Mucosa of gallbladder (tissue), 1 donor: ENCODE measurements at places on chromosomes 16 and 17.

GRCh38 chr17:48478224-48479013, 48.4 kb upstream of the SKAP1 start:
- no peak for DNase-seq

- no peak for DNase-seq
These were observed 5.5 kb upstream of the CALB2 start for GRCh38 chr16:71352963-71353460.

DNA sequence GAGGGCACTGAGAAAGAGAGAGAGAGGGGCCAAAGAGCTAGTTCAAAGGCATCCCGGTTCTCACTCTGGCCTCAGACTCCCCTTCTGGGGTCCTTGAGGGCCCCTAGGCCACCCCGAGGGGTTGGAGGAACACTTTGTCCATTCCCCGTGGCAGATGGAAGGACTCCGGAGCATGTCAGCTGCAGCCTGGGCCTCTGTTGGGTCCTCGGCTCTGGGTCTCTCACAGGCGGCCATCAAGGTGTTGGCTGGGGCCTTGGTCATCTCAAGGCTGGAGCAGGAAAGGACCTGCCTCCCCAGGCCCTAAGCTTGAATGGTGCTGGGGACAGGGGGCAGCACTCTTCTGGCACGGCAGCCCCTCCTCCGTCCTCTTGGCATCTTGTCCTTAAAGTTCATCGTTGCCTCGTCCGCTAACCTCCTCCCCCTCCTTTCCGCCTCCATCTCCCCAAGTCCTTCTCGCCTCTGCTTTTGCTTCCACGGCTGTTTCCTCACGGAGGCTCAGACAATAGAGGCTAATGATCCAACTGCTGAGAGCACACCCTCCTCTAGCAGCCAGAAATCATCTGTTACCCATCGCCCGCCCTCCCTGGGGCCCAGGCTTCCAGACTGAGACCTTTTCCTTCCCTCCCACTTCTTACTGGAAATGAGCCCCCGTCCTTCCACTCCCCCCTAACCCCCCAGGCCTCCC, 23.3 kb downstream of the CCR7 start:
- DNase-seq, result no peak

- DNase-seq, result no peak
These were observed 15.2 kb upstream of the FLCN start for GRCh38 chr17:17252149-17252661.

DNA sequence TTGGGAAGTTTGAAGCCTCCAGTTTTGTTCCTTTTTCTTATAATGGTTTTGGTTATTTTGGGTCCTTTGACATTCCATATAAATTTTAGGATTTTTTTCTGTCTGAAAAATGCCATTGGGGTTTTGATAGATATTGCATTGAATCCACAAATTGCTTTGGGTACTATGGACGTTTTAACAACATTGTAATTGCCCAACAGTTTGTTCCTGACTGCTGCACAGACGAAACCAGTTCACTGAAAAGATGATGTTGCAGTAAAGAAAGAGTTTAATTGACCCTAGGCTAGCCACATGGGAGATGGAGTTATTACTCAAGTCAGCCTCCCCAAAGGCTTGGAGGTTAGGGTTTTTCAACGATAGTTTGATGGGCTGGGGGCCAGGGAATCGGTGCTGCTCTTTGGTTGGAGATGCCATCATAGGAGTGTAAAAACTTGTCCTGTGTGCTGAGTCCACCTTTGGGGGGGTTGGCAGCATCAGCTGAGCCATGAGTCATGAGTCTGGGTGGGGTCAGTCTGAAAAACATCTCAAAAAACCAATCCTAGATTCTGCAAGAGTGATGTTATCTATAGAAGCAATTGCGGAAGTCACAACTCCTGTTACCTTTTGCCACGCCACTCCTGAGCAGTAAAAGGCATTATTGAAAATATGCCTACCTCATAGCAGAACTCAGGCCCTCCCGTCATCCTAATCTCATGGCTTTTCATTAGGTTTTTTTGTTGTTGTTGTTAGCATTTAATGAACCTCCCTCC, 2.7 kb upstream of the PRSS41 start:
- no peak for DNase-seq

GRCh38 chr17:72412650-72413076, 291.8 kb downstream of the SOX9 start:
- no peak for DNase-seq

DNA sequence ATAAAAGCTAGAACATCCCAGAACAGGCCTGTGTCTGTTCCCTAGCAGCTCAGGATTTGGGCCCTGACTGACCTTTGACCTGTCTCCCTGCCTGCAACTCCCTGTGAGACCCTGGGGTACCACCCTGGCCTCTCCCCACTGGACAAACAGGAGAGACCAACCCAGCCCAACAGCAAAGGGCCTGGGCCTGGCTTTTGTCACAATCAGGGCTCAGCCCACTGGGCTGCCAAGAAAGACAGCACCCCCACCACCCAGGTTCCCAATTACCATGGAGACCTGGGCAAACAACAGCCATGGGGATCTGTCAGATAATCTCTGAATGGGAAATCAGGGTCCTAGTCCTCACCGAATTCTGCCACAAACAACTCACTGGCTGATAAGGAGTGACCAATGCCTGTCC, 11.1 kb downstream of the PLLP start:
- DNase-seq, result no peak

DNA sequence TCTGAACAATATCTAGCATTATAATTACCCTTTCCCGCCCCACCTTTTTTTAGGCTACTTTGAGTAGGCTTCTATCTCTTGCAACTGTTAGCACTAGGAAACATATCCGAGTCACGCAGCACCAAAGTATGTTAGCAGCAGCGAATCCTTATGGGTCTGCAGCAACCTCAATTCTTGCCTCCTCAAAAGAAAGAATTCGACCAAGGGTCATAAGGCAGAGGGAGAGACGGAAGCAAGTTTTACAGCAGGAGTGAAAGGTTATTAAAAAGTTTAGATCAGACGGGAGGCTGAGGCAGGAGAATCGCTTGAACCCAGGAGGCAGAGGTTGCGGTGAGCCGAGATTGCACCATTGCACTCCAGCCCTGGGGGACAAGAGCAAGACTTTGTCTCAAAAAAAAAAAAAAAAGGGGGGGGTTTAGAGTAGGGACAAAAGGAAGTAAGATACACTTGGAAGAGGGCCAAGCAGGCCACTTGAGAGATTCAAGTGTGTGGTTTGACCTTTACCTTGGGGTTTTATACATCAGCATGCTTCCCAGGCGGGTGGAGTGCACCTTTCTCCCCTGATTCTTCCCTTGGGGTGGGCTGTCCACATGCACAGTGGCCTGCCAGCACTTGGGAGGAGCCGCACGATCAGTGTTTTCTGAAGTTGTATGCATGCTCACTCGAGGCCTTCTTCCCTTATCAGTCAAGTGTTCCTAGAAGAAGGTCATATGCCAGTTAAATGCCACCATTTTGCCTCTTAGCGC, 67.7 kb downstream of the HLF start:
- DNase-seq, result no peak

- DNase-seq, result no peak
These were observed 12.4 kb upstream of the ZNF689 start for GRCh38 chr16:30622455-30623032.

DNA sequence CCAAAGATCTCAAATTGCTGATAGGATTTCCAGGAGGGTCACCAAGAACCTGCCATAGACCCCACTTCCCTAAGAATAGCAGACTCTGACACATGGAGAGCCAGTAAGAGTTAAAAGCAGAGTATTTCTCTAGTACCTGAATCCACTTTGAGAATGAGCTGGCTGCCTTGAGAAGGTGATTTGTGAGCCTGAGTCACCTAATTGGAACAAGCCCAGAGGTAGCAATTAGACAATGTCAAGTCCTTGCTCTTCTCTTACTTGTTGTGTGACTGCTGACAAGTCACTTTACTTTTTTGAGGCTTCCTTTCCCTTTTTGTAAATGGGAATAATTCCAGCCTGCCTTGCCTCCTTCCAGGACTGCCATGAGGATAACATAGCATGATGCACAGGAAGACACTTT, 76.1 kb upstream of the ASIC2 start:
- no peak for DNase-seq

DNA sequence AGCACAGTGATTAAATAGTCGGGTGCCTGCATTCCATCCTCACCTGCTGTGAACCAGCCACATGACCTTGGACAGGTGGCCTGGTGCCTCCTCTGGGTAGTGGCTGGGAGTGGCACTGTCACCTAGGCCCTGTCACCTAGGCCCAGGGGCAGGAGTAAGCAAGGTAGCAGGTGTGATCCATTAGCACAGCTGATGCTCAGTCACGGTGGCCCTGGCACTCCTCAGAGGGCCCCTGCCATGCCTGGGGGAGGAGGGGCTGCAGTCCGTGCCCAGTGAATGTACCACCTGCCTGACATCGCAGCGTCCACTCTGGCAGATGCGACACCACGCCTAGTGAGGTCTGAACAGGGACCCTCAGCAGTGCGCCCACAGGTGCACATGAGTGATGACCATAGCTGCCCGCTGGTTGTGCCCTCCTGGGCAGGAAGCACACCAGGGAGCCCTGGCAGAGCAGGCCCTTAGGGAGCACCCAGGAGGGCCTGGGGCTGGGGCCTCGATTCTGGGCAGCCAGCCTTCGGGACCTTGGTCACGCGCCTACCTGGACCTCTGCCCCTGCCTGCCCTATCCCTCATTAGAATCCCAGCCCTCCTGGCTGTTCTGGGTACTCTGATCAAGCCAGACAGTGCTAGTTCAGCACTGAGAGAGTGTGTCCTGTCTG, 33.1 kb upstream of the CRISPLD2 start:
- no peak for DNase-seq

GRCh38 chr17:73013301-73013700, 79.2 kb downstream of the SLC39A11 start:
- DNase-seq, result no peak

DNA sequence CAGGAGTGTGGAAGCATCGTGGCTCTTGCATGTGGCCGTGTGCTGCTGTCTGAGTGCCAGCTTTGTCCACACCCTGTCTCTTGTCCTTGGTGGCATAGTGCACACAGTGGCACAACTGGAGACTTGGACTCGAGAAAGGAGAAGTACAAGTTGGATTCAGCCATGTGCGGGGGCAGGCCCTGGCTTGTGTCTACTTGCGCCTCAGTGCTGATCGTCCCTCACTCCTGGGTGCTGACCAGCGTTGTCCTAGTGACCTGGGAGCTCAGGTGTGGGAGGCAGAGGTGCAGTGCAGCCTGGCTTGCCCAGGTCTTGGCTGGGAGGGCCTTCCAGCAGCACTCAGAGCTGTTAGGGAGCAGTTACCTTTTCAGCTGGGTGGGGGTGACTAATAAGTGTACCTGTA, 20.6 kb downstream of the MPRIP start:
- no peak for DNase-seq

DNA sequence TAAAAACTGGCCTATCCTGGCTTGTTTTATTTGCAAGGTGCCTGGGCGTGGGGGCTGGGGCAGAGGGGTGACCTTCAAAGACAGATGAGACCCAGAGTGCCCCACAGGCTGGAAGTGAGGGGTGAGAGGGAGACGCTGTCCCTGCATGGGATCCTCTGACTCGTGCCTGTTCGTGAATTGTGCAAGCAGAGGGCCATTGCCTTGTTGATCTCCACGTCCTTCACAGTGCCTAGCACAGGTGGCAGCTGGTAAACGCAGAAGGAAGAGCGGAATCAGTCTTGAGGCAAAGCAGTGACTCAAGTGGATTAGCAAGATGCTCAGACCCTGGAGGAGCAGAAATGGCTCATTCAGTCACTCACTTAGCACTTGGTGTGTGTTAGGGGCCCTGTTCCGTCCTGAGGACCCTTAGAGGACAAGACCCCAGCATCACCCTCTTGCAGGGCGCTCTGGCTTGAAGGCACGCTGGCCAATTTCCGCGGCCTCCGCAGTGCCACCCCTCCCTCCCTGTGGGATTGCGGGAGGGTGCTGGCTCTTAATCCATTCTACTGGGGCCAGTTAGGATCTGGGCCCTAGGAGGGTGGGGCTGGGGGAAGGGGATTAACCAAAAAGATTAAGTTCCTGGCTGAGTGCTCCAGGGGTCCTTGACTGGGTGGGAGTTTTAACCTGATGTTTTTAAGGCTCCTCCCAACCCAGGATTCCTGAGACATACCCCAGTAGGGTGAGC, 151.2 kb downstream of the CCDC182 start:
- DNase-seq, result no peak

- DNase-seq, result no peak
These were observed 147.5 kb downstream of the KCNJ12 start for GRCh38 chr17:21523497-21524210.

GRCh38 chr16:2739625-2740430, 12.6 kb upstream of the SRRM2 start:
- no peak for DNase-seq

GRCh38 chr17:65925606-65926307, 266.2 kb downstream of the CEP112 start:
- DNase-seq, result no peak

- DNase-seq, result no peak
These were observed 89.5 kb upstream of the TOB1 start for GRCh38 chr17:50955667-50956120.

- no peak for DNase-seq
These were observed 5.0 kb downstream of the PITPNM3 start for GRCh38 chr17:6551356-6551755.

GRCh38 chr16:31143694-31144148, 6.1 kb downstream of the PRSS36 start:
- no peak for DNase-seq

DNA sequence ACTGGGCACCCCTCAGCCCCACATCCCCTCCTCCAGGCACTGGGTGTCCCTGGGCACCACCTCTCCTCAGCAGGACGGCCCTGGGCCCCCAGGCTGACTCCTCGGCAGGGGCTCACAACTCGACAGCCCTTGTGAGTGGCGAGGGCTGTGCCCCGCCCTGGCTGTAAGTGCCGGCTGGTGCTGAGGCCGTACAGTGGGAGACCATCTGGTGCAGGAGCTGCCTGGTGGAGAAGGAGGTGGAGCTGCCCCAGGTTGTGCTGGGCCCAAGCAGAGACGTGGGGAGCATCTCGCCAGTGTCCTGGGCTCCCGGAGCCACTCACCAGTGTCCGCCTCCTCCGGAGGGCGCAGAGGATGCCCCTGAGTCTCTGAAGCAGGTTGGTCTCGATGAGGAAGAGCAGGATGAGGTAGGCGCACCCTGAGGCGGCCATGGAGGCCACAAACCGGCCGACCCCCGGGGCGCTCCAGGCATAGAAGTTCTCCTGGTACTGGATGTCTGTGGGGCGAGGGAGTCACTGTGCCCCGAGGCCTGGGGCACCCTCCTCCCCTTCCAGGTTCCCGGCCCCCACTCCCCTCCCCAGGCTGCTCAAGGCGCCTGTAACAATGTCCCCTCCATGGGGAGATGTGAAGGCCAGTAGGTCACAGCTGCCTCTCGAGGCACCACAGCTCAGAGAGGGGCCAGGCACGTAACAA, 15.1 kb upstream of the RNPS1 start:
- DNase-seq, result no peak

GRCh38 chr16:15542261-15542660, 100.7 kb downstream of the MARF1 start:
- no peak for DNase-seq

DNA sequence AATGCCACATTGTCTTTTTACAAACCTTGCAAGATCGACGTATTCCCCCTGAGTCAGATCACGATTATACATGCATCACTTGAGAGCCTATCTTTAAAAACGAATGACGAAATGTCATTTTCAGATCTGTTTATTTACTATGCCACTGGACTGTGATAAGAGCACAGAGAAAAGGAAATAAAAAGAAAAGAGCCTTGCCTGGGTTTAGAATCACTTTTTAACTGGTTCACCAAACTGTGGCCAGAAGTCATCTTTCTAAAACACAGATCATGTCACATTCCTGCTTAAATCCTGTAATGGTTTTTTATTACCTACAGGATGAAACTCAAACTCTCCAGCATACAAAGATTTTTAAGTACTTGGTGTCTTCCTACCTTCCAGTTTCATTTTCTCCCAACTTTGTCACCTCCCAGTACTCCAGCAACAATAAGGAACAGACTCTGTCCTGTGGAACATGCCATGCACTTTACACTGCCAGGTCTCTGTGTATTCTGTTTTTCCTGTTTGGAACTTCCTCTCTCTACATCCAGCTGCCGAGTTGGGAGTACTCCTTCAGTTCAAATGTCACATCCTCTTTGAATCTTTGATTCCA, 91.5 kb downstream of the SNX11 start:
- DNase-seq, result no peak
